ENCODE measurements at places on chromosomes 7 and 10.

- no peak for DNase-seq
Measured at GRCh38 chr10:104910712-104911111, 269.6 kb downstream of the SORCS3 start.

DNA sequence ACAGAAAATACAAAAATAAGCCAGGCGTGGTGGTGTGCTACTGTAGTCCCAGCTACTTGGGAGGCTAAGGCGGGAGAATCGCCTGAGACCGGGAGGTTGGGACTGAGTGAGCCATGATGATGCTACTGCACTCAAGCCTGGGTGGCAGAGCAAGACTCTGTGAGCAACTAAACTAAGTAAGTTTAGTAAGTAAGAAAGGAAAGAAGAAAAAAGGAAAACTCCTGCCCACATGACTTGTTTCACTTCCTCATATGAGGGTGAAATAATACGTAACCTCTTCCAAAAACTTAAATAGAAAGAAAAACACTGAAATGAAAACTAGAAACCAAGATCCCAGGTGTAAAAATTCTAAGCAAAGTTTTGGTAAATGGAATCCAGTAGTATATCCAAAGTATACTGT lies 79.6 kb downstream of the LARP4B start:
- no peak for DNase-seq

DNA sequence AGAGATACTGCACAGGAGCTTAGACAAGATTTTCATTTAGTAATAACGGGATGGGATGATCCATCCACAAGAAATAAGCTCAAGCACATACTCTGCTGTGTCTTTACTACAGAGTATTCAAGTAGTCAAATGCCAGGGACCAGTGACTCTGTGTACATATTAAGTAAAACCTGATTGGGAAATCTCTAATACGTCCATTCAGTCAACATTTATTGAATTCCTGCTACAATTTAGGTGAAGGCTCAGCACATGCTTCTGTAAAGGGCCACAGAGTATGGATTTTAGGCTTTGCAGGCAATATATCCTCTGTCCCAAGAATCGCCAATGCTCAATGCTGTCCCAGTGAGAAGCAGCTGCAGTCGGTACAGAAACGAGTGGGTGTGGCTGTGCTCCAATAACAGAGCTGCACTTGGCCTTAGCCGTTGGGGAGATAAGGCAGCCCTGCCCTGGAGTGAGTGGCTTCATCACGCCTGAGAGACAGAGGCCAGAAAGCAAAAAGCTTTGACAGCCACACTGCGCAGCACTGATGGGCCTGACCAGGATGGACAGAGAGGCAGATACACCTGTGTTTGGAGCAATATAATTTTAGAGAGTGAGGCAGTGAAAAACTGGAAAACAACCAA lies 186.8 kb downstream of the PARD3 start:
- DNase-seq, result no peak

DNA sequence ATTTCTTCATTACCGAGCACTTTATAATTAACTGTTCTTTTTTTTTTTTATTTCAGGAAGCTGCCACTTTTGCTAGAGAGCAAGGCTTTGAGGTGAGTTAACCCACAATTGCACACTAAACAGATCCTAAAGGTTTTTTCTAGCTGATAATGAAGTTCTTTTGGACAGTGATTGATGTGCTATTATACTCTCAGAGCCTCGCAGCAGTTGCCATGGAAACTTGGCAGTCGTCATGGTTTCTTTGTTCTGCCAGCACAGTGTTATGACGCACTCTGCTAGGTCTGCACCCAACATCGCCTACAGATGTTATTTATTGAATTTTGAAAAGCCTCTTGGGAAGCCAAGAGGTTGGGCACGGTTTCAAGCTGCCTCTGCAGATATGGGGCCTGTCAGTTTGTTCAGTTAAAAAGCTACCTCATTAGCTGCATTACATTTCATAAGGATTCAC lies 237.2 kb upstream of the KAT6B start:
- DNase-seq, result peak; percentile 97

DNA sequence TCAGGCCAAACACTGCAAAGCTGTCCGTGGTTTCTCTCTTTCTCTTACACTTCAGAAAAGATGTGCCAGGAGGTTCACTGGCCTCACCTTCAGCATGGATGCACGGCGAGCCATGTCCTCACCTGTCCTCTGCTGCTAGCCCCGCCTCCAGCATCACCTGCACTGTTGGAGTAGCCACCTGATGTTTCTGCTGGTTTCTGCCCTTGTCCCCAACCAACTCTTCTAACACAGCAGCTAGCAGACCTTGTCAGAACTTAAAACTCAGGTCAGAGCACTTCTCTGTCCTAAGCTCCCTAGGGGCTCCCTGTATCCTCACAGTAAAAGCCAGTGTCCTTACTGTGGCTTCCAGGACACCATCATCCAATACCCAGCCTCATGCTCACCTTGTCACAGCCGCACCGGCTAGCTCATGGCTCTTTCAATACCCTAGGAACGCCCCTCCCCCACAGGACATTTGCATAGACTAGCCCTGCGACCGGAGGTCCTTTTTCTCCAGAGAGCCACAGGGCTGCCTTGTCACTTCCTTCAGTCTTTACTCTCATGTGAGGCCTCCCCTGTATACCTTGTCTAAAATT lies 15.2 kb downstream of the PALD1 start:
- DNase-seq, result no peak

DNA sequence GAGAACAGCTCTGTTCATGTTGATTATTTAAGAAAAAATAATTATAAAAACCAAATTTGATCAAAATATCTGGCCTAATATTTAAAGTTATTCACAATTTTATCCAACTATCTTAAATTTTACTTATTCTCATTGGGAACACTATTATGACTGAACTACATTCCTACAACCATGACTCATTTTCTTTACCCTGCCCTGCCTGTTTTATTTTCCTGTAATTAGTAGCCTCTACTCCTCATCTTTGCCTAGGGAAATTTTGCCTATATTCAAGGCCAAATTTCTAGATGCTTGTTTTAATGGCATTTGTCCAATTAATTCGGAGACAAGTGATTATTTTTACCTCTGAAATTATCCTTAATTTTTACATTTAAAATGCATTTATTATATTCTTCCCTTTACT lies 289.7 kb upstream of the TMEM229A start:
- no peak for DNase-seq

- no peak for DNase-seq
Measured at GRCh38 chr10:62637249-62638061, 167.1 kb upstream of the ADO start.

DNA sequence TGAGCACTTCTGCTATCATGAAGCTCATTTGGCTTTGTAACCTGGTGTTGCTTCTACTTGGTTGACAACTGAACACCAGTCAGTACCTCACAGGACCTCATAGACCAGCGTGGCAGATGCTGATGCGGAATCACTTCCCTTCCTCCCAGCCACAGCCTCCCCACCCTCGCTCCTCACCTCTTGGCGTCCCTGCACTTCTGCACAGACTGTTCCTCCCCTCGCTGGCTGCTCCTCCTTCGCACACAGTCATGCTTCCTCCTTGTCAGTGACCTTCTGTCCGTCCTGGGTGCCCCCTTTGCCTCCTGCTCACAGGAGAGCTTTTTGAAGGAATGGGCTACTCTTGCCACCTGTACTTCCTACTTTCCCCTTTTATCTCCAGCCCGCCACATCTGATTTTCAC lies 61.4 kb upstream of the CTBP2 start:
- DNase-seq, result no peak

Data from NCI-H1092 treated with DMSO at 0.1 percent for 48 hours (cell line).